ENCODE measurements at places on chromosomes 5 and 9.

GRCh38 chr5:162407614-162408013, 340.0 kb downstream of the GABRG2 start:
- no peak for DNase-seq

DNA sequence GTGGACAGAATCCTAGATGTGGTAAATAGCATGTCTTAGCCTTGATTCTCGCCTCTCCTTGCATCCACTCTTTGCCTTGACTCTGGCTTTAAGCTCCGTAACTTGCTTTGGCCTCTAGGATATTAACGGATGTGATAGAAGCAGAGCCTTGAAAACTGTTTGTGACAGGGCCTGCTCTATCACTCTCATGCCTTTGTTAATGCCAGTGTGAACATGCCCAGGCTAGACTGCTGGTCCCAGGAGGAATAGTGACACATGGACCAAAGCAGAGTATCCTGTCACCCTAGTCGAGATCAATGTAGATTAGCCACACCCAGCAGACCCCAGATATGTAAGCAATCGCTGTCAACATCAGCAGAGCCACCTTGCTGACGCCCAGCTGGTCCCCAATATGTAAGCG, 109.9 kb upstream of the C9orf72 start:
- no peak for DNase-seq

GRCh38 chr5:15715967-15716366, 216.0 kb downstream of the FBXL7 start:
- no peak for DNase-seq

- no peak for DNase-seq
Measured at GRCh38 chr9:30967476-30967875, 1417.0 kb upstream of the ACO1 start.

DNA sequence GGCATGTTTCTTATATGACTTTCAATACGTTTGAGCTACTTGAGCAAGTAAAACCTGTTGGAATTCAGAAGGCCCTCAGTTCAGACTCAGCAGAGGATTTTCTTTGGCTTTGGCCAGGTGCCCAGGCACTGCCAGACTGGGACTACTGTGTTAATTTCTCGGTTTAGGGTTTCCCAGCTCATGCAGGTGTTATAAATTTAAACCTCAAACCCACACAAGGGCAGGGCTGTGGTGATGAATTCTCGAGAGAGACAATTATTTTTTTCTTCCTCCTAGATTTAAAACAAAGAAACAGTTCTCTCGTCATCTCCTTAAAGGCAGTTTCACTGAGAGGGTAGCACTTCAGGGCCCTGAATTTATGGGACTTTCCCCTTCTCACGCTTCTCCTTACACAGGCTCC, 406.0 kb upstream of the PIK3R1 start:
- no peak for DNase-seq
